Stimulated activated CD8-positive, alpha-beta memory T cell treated with anti-CD3 and anti-CD28 coated beads, Interleukin-7, amount 100 ng/mL, for 24 hours (primary cell): ENCODE measurements at places on chromosomes 5 and 9.

DNA sequence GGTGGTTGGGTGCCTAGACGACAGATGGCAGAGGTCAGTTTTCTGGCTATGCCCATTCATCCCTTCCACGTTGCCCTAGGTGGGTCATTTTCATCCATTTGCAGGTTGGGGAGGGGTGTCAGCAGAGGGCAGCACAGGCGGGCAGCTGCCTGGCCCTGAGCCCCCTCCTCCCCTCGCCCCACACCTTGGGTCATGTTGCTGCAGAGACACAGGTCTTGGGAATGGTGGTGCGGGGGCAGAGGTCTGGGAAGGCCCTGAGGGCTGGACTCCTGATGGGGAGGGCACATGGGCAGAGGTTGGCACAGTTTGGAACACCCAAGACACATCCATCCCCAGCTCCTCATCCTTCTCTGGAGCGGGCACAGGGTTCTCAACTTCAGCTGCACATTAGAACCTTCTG, 103.2 kb upstream of the LMX1B start:
- no peak for DNase-seq

GRCh38 chr5:7678030-7678429, 172.9 kb downstream of the CFAP90 start:
- no peak for DNase-seq

DNA sequence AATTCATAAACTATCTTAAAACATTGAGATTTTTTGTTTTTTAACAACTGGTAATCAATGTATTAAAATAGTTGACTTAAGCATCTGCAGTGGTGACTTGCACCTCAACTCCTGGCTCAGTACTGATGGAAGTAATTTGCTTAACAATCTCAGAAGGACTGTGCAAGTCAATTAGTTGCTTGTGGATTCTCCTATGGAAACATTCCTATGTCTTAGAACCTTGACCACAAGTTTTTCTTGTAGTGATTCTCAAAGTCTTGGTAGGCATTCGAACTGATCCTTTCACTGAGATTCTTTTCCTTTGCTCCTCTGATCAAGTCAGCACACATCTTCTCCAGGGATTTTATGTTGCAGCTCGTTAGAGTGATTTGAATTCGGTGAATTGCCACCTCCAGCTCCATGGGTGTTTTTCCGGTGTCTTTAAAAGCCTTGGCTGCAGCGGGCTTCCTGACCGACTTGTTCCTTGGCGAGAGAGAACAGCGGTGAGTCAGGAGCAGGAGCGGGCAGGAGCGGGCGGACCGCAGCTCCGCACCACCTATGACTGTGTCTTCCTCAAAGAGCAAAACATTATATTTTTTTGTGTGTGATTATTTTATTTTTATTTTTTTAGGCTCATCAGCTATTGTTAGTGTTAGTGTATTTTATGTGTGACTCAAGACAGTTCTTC, 21.1 kb downstream of the HMGXB3 start:
- no peak for DNase-seq

GRCh38 chr9:104842698-104843097, 78.8 kb downstream of the NIPSNAP3B start:
- DNase-seq, result no peak

DNA sequence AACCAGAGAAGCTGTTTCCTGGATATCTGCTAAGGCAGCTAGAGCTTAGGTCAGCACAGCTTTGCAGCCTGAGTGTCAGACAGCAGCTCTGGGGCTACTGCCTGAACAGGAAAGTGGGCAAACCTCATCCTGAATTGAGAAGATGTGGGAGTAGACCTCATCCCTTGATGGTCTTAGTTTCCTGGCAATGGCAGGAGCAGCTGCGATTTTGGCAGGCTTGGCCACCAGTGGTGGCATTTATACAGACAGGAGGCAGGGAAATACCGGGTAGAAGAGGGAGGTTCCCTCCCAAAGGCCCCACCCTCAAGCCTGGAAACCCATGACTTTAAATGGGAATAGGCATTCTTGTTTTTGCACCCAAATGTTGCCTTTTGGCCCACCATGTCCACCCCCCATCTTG, 69.7 kb downstream of the LIX1 start:
- no peak for DNase-seq

DNA sequence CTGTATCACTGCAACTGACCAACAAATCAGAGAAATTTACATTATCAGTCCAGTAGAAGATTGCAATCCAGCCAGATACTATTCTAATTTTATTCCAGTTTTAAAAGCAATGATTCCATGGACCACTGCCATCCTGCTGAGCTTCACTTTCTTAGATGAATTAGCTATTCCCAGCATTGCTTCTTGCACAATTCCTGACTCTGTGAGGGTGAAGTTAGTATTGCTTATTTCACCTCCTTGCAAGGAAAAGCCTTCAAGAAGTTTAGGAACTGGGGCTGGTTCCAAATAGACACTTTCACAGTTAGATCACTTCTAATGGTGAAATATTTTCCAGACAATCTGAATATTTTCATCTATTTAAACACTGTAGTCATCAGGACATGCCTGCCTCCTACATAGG, 338.6 kb upstream of the TNC start:
- no peak for DNase-seq

- no peak for DNase-seq
Measured at GRCh38 chr5:160534125-160534524, 112.5 kb downstream of the PTTG1 start.

DNA sequence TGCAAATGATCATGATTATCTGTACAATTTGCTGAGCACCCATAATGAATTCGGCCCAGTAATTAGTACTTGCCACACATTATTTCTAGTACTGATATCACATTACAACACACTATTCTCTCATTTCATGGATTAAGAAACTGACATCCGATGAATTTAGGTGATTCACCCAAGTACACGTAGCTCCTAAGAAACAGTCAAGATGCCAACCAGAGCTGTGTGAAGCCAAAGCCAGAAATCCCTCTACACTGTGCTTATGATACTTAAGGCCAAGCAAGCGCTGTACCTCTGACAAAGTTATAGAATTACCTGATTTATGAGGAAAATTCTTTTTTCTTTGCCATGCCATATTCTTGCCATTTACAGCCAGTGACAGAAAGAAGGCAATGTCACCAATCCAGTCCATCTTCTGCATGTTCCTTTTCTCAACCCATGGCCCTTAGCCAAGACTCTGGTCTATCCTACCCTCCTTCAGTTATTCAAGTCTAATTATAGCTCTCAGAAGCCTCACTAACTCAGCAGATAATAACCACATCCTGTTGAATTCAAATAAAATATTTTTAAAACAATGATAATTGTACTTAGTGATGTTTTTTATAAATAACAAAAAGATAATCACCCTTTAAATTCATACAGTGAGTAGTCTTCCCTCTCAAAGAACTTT, 74.3 kb upstream of the PTGER4 start:
- DNase-seq, result no peak

DNA sequence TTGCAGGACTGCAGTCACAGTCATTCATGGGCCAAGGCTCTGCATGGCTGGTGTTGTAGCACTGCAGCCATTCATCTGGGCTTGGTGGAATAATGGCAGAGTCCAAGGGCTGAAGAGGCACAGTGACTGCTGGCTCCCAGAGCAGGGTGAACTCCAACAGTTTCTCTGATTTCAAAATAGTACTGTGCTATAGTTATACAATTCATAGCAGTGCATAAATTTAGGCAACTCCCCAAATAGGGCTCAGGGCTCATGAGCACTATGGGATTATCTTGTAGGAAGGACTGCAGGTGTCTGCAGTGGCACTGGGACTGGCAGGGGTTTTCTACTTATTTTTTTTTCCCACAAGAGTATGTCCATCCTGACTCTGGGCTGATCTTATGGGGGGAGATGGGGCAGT, 642.5 kb upstream of the SGCD start:
- no peak for DNase-seq

DNA sequence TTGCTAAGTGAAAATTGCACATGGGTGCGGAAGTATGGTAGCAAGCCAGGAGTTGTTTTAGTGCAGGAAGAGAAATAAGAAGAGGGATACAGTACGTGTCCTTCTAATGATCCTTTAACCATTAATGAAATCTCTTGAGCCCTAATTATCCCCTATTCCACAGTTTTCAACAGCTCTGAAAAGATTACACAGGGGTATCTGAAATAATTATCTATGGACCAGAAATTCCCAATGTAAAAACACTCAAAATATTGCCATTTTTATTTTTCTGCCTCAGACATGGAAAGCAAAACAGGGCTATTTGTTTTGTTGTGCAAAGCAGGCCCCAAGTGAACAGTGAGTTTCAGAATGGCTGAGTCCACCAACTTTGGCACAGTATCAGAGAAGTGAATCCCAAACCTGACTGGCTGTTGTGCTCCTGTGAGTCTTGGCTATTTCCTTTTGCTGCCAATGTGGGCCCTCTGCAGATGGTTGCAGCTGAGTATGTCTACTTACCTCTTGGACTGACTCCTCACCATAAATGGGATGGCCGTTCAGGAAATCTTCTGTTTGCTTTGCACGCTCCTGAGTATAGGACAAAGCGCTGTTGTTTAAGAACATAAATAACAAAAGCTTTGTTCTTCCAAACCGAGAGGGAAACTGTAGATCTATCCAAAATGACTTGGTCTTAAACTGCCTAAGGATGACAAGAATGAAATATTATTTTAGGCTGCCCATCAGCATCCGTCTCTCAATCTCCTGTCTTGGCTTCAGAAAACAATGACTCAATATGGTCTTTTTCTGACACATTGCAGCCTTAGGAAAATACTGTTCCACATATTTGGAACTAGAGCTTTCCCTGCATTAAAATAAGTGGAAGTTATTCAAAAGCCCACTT, 204.1 kb downstream of the DEPDC1B start:
- no peak for DNase-seq

GRCh38 chr5:31029925-31030324, 163.6 kb upstream of the CDH6 start:
- DNase-seq, result no peak
